ENCODE measurements at places on chromosomes 5 and 9. TPM values are rescaled to one million over a fixed set of nuclear protein-coding genes. Genes with fewer than 3 reads are reported as not detected.

DNA sequence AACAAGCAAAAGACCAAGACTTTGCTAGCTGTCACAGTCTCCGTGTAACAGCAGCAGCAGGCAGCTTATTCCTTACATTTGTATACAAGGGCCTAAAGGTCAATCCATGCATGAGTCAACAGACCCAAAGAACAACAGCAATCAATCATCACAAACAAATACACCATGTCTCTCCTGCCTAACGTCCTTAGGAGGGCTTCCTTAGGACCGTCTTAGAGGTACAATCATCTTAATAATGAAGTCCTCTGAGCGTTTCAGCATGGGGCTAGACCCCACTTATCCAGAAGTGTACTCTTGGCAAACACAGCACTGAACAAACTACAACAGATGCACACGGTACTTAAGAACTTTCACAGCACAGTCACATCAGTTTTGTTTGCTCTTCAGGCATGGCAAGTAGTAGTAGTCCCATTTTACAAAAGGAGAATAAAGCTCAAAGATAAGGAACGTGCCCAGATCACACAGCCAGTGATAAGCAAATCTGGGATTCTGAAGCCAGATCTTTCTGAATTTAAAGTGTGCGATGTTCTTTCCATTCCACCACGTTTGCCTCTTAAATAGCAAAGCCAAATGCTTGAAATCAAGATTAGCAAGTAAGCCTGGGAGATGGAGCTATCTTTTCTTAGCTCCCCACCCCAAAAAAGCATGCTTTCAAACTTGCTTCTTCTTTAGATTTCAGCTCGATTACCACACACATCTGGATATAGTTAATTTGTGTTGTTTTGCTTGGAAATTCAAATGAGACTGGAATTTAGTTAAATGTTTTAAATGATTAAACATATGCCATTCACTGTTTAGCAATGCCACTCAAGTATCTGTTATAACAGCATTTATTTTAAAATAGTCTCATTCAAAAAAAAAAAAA, 24.2 kb downstream of the PSMB7 start:
- no peaks in the 10 kb centered on the region for H3K36me3 ChIP-seq
- H3K27me3 ChIP-seq, result no peaks in the 10 kb centered on the region
- no peak overlapping the region for H3K27ac ChIP-seq
- H3K4me3 ChIP-seq, result no peak overlapping the region
- DNase-seq, result no peak
- H3K4me1 ChIP-seq, result peaks cover 63% of the 10 kb centered on the region

DNA sequence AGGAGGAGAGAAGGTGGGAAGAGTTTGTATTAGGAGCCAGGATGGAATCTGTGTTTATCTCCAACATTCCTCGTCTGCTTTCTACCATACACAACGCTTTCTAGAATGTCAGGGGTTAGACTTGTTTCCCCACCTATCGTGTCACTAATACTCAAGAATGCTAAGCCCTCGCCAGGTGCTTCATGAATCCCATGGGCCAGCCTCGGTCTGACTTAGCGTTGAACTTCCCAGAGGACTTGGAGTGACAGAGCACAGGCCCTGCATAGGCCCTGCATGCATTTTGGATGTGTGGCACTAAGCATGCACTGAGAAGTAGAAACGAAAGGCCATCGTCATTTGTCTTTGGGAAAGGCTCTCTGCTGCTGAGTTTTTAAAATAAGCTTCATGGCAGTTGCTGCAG, 328.7 kb downstream of the NSG2 start:
- H3K4me3 ChIP-seq, result no peak overlapping the region
- H3K4me1 ChIP-seq, result no peaks in the 10 kb centered on the region
- no peaks in the 10 kb centered on the region for H3K27me3 ChIP-seq
- DNase-seq, result no peak

DNA sequence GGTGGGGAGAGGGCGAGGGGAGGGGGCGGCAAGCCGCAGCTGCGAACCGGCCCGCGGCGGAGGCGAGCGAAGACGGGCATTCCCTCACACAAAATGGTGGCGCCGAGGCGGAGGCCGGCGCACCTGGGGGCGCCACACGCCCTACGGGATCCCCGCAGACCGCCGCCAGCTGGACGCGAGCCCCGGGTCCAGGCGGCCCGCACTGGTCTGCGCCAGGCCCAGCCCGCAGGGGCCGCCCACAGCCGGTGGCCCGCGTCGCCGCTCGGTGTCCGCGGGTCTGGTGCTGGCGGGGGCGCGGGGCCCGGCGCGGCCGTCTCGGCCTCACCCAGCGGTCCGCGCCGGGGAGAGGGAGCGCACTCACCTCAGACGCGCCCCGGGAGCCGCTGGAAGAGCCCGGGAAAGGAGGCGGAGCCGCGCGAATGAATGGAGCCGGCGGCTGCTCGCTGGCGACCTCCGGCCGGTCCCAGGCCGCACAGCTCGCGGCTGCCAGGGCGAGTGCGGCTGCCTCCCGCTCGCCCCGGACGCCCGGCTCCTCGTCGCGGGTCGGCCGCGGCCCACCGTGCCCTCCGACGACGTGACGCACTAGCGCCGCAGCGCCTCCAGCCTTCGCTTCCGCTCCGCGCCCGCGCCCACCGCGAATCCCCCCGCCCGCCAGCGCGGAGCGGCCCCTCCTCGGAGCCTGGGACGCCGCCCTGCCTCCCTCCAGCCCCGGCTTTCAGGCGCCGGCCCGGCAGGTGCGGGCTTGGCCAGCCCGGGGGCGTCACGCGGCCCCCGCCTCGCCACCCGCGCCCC, at the start of gene FAM169A:
Gene FAM169A (minus strand): TSS at position 584 of the 792 bp plus-strand sequence. CDS start 24,711 bp downstream, outside the sequence.
- H3K36me3 ChIP-seq, result no peaks in the 10 kb centered on the region
- peak; percentile 35 for DNase-seq
- H3K27me3 ChIP-seq, result no peaks in the 10 kb centered on the region
- peak within 1 kb of the TSS; percentile 72 for H3K27ac ChIP-seq
- H3K4me3 ChIP-seq, result peak within 1 kb of the TSS; percentile 14
- peaks cover 16% of the 10 kb centered on the region for H3K4me1 ChIP-seq

- no peaks in the 10 kb centered on the region for H3K27me3 ChIP-seq
- DNase-seq, result no peak
- H3K36me3 ChIP-seq, result peaks cover 15% of the 10 kb centered on the region
- no peak overlapping the region for H3K4me3 ChIP-seq
- no peaks in the 10 kb centered on the region for H3K4me1 ChIP-seq
- peak overlapping the region; percentile 8 for H3K27ac ChIP-seq
These were observed 15.3 kb downstream of the HNRNPH1 start for GRCh38 chr5:179608131-179608581.

The CNTNAP3B gene
- 34.2 TPM for total RNA-seq

The MUSK gene
- not detected for total RNA-seq

Data from body of pancreas (tissue), 4 donors.